ENCODE measurements at places on chromosomes 7 and 10. TPM values are rescaled to one million over a fixed set of nuclear protein-coding genes. Genes with fewer than 3 reads are reported as not detected.

Gene NPY
- polyA plus RNA-seq, result 17.1 TPM

Gene RBP3
- polyA plus RNA-seq, result 0.08 TPM

Gene HABP2
- 1.1 TPM for polyA plus RNA-seq

Gene IMMP2L
- 17.3 TPM for polyA plus RNA-seq

Gene ASIC3
- 5.5 TPM for polyA plus RNA-seq

Gene PILRA
- 2.3 TPM for polyA plus RNA-seq

Gene BBS9
- 17.4 TPM for polyA plus RNA-seq
